ENCODE measurements at places on chromosomes 1 and 21.

- no peak for DNase-seq
Measured at GRCh38 chr21:34790834-34791233, 122.0 kb downstream of the CLIC6 start.

- DNase-seq, result no peak
Measured at GRCh38 chr1:17109892-17110554, 9.2 kb downstream of the PADI2 start.

GRCh38 chr1:57222307-57222706 lies 201.6 kb downstream of the DAB1 start:
- no peak for DNase-seq

GRCh38 chr1:173775578-173776226 lies 48.8 kb upstream of the DARS2 start:
- DNase-seq, result no peak

DNA sequence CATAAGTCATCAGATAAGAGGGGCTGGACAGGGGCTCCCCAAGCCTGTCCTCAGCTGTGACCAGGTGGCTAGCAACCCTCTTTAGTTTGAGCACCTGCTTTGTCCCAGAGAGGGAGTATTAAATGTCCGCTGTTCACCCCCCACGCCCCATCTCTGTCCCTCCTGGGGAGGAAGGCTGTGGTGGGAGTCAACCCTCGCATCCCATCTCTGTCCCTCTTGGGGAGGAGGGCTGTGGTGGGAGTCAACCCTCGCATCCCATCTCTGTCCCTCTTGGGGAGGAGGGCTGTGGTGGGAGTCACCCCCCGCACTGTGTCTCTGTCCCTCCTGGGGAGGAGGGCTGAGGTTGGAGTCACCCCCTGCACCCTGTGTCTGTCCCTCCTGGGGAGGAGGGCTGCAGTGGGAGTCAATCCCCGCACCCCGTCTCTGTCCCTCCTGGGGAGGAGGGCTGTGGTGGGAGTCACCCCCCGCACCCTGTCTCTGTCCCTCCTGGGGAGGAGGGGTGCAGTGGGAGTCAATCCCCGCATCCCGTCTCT lies 72.6 kb upstream of the ABCG1 start:
- no peak for DNase-seq

- no peak for DNase-seq
Measured at GRCh38 chr1:78229344-78229743, 183.6 kb downstream of the GIPC2 start.

Data from stimulated activated CD8-positive, alpha-beta memory T cell treated with anti-CD3 and anti-CD28 coated beads, Interleukin-7, amount 100 ng/mL, for 24 hours (primary cell).